ENCODE measurements at places on chromosomes 7 and 10.

DNA sequence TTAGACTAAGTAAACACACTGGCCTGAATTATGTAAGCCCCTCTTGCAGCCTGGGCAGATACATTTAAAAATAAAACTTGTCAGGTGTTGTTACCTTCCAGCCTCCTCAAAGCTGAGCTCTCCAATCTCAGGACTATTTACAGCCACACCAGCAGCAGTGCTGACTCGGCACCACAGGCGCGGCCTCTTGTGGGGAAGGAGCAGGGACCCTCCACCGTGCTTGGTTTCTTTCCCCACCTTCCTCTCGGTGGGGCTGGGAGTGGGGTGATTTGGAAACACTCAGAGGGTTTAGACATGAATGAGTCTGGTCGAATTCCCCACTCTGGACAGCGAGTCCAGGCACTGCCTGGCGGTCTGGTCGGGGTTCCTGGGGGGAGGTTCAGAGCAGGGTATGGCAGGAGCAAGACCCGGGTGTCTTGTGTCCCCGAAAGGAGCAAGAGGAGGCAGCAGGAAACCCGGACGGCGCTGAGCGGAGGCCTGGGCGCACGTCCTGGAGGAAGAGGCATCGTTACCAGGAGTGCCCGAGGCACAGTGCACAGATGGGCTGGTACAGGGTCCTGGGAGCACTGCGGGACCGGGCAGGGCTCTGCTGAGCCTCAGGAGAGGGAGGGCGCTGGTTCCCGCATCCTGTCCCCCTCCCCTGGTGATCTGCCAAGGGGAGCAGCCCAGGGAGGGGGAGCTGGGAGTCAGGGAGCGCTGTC is 29.2 kb upstream of the CFAP46 start:
- DNase-seq = no peak

- no peak for DNase-seq
Measured at GRCh38 chr7:84490661-84491060, 296.1 kb upstream of the SEMA3A start.

DNA sequence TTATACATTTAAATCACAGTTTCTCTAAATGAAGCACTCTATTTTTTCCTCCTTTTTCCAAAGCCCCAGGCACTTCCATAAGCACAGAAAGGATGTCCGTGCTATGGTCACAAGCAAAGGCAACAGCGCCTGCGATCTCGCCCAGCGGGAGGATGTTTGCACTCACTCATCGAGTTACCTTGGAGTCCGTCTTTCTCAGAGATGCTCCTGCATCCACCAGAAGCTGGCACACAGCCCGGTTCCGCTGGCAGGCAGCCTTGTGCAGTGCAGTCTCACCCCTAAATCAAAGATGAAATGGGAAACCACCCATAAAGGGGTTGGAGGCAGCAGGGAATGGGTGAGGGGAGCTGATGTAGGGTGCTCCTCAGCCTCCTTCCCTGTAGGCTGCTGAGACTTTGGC is 51.9 kb upstream of the PTN start:
- no peak for DNase-seq

DNA sequence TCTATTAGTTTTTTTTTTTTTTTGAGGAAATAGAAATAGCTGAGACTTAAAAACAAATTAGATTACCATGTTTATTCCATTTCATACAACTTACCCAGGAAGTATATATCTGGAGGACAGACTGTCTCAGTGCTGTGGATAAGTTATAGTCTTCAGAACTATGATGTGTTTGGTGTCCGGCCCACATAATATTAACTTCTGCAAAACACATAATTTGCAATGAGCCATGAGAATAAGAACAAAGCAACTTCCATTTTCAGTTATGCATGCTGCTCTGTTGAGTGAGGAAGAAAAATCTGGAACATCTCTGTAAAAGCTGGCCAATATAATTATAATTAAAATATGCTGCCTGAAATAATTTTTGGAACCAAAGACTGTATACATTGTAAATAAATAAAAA is 130.9 kb downstream of the AGMO start:
- DNase-seq = no peak

DNA sequence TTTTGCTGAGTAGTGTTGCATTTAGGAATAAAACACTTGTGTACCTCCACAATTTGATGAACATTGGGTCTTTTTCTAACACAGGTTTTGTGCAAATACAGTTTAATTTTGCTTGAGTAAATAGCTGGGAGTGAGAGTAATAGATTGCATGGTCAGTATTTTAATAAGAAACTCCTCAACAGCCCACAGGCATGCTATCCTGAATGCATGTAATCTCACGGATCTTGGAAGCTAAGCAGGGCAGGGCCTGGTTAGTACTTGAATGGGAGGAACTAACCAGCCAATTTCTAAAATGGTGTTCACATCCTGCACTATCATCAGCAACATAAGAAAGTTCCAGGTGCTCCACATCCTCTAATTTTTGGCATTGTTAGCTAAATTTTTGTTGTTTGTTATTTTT is 685.4 kb upstream of the MBL2 start:
- no peak for DNase-seq

GRCh38 chr7:116122972-116123595 is 87.3 kb upstream of the TES start:
- DNase-seq = no peak

DNA sequence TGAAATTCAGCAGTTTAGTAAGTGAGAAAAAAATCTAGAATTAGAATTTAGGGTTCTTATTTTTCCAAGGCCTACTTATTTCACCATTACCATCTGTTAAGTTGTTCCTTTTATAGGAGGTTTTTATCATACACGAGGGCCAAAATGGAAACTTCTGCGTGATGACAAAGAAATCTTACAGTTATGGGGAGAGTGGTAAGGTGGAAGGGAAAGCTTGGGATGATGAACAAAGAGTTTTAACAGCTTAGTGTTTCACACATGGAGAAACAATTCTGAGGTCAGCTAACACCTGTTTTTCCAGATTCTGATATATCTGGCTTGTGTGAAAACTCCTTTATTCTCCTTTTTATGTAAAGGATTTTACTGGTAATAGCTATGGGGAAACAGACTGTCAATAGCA is 49.8 kb upstream of the SEMA3C start:
- DNase-seq = no peak

GRCh38 chr7:140031364-140031763 is 31.4 kb downstream of the PARP12 start:
- no peak for DNase-seq

- no peak for DNase-seq
Measured at GRCh38 chr7:96331233-96331632, 9.3 kb upstream of the SLC25A13 start.

- DNase-seq = no peak
Measured at GRCh38 chr10:29835055-29835454, 200.3 kb upstream of the SVIL start.

GRCh38 chr7:43649755-43650274 is 66.9 kb downstream of the STK17A start:
- DNase-seq = peak; percentile 54

DNA sequence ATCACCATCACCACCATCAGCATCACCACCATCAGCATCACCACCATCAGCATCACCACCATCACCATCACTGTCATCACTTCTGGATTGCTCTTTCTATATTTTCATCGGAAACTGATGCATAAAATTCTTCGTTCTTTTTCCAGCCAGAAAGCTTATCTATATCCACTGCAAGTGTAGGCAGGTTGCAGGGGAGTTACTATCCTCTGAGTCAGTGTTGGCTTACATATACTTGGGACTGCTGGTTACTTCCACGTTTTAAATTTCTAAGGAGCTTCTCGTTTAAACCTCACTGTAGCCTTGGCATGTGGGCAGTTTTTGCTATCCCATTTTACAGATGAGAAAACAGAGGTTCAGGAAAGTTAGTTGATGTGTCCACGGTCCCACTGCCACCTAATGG is 66.1 kb downstream of the FOXL3 start:
- DNase-seq = no peak

GRCh38 chr7:47148536-47149207 is 433.2 kb downstream of the TNS3 start:
- no peak for DNase-seq

DNA sequence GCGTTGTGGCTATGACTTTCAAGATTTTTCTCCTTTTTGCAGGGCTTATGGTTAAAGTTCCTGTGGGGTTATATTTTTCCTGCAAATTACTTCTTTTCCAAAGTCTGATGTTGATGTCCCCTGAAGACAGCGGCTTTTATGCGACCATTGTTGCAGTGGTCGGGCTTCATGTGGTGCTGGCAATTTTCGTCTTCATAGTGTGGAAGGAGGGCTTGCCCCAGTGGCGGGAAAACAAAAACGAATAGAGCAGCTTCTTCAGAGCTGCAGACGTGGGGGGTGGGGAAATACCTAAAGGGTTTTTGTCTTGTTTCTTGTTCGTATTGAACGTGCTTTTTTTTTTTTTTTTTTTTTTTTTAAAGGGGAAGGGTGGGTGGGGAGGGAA is 53.8 kb downstream of the MCMBP start:
- no peak for DNase-seq

GRCh38 chr7:94687810-94688209 is 31.9 kb upstream of the SGCE start:
- DNase-seq = no peak

DNA sequence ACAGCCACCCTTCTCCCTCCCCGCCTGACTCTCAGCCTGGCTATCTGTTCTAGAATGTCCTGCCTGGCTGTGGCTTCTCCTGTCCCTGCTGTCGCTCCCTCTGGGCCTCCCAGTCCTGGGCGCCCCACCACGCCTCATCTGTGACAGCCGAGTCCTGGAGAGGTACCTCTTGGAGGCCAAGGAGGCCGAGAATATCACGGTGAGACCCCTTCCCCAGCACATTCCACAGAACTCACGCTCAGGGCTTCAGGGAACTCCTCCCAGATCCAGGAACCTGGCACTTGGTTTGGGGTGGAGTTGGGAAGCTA is 1.2 kb downstream of the EPO start:
- no peak for DNase-seq

DNA sequence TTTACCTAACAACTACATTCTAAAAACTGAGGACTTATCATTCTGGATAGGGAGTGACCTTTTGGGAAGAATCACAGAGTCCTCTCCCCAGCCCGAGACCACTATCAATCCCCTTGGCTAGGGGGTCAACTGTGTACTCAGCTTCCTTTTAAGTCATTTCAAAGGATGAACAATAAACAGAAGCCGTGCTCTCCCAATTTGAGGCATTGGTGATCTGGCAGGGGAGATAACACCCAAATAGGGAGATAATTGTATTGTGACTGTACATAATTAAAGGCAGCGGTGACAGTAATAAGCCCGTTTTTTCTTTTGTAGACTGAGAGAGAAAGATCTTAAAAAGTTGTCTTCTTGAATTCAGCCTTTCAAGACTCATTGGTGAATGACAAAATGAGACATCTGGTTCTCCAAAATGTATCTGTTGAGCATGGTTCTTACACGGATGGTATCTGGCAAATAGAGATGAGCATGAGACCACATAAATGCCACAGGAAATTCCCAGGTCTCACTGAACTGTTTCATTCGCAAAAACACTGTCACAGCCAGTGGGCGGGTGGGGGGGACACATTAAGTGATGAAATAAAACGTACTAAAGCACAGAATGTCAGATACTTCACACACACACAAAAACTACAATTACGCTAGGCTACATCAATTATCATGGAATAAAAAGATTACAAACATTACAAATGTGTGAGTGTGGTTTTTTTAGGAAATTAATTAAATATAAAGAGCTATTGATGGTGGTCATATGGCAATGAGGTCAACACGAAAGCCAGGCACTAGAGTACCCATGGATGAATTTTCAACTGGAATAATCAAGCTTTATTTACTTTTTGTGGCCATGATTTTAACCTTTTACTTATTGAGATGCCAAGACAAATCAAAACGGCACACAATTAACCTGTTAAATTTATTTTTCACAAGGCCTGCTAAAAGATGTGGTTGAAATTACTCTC is 108.4 kb downstream of the HIPK2 start:
- no peak for DNase-seq

DNA sequence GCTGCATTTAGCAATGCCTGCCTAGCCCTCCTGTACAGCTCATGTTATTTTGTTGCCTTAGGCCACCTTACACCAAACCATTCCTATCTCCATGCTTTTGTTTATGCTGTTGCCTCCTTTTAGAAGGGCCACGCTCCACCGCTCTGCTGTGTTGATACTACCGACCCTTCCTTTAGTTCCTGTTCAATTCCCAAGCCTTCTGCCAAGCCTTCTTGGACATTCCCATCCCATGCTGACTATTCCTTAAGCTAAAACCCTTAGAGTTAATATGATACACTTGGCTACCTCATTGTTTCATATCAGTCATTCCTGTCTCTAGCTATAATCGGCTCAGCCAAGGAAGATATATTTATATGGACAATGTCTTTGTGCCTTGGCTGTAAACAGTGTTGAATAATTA is 705.5 kb downstream of the LRMDA start:
- DNase-seq = no peak

GRCh38 chr10:85761906-85762445 is 604.6 kb downstream of the GRID1 start:
- no peak for DNase-seq

GRCh38 chr10:1137499-1138163 is 81.4 kb downstream of the WDR37 start:
- no peak for DNase-seq

DNA sequence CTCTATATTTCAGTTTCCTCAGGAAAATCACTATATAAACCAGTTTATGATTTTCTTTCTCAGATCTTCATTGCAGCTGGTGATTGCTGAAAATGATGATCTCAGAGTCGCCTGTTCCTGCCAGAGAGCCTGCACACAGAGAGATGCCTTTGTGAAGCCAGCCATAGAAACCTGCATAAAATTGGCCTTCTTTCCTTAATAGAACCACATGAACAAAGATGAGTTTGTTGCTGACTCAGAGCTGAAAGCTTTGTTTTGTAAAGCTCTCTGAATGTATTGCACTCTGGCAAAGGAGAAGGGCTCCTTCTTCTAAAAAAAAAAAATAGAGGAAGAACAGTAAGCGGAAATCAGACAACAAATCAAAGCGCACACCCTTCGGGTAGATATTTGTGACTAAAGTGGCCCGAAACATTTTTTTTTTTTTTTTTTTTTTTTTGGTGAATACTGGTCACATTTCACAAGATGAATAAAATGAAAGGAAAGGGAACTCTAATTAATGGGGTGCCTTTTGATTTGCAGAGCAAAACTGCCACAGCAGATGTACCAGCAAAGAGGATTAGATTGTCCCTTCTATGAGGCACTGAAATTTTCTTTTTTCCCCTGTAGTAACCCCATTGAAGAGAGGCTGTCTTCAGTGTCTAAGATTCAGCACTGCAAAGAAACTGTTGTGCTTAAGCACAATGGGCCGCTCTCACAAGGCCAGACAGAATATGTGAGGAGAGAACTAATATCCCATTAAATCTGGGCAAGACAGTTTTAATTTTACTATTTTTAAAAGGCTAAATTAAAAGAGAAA is 75.1 kb upstream of the PTPRZ1 start:
- no peak for DNase-seq

- DNase-seq = no peak
Measured at GRCh38 chr10:21158301-21158700, 261.2 kb upstream of the NEBL start.

DNA sequence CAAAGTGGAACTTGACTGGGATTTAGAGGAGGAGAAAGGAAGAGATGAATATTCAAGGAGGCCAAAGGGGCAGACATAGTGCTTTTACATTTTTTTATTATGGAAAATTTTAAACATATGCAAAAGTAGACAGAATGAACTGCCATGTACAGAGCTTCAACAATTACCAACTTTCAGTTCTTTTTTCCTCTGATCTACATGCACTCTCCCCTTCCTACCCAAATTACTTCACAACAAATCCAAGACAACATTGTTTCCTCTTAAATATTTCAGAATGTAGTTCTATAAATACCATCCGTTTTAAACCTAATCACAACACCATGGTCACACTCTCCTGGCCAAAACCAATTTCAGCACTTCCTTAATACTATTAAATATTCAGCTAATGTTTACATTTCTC is 83.5 kb upstream of the FZD1 start:
- DNase-seq = no peak
